ENCODE measurements at places on chromosomes 4 and X.

DNA sequence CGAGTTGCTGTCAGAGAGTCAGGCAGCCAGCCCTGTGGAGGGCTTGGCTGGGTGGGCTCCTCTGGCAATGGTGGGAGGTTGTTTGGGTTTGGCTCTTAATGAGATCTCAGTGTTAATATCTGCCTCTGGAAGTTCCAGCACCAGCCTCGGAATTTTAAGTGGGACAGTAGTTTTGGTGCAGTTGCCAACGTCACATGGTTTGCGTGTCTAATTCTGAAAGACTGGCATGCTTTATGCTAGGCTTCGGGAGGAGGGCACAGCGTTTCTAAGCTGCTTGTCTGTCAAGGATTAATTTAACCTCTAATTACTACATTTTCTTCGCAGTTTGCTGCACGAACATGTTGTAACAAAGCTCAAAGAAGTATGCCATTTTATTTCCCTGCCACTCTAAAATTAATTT, 9.2 kb downstream of the MAMLD1 start:
- DNase-seq = no peak

DNA sequence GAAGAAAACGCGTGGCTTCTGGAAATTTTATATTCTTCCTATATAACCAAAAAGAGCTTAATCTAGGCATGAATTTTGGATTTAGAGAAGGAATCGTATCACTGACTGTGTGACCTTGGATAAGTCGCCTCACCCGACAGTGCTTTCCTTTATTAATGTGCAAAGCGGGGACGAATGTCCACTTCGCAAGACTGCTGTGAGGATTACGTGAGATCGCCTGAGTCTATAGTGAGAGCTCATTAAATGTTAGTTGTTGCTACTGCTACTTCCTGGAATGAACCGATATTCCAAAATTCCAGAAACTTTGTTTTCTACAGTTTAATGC, 448 bp upstream of the TBC1D8B start:
- DNase-seq = no peak

- DNase-seq = no peak
Measured at GRCh38 chrX:40120838-40121580, 23.3 kb upstream of the BCOR start.

DNA sequence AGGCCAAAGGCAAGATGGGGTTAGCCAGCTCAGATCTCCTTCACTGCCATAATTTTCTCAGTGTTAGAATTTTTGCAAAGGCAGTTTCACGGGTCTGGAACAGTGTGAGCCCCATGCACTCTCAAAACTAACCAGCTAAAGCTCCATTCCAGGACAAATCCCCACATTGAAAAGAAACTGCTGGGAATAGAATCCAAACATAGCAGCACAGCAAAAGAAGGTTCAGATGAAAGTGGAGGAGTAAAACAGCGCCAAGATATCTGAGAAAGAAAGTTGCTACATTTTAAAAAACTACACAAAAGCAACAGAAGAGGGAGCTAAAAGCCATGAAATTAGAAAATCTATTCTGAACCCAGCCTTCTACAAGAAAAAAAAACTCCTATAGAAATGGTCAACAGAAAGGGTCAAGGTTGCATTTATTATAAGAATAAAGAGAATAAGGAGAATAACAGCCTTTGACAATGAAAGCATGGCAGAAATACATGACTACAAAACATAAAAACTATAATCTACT, 39.6 kb upstream of the SLC7A3 start:
- DNase-seq = no peak

GRCh38 chr4:102288497-102288896, 56.8 kb downstream of the SLC39A8 start:
- DNase-seq = no peak

DNA sequence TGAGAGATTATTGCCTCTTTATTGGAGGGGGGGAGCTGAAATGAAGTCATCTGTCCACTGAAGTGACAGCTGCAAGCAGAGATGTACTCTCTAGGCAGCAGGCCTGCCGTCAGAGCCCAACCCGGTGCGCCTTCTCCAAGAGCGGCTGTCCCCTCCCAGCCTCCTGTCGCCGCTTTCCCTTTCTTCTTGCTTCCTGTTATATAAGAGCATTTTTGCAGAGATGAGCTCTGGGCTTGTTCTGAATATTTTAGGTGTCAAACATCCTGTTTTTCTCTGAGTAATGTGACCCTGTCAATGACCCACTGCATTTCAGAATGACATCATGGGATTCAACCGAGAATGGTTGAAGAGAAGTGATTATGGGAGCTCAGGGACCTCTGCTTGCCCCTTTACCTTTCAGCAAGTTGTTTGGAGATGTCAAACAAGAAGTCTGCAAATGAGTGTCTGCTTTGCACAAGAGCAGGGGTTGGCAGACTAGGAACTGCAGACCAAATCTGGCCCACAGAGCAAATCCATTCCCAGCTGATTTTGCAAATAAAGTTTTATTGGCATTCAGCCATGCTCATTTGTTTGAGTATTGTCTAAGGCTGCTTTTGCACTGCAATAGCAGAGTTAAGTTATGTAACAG, 79.9 kb downstream of the SLC9A6 start:
- peak; percentile 82 for DNase-seq

- no peak for DNase-seq
Measured at GRCh38 chrX:44871931-44872820, 812 bp upstream of the KDM6A start.

DNA sequence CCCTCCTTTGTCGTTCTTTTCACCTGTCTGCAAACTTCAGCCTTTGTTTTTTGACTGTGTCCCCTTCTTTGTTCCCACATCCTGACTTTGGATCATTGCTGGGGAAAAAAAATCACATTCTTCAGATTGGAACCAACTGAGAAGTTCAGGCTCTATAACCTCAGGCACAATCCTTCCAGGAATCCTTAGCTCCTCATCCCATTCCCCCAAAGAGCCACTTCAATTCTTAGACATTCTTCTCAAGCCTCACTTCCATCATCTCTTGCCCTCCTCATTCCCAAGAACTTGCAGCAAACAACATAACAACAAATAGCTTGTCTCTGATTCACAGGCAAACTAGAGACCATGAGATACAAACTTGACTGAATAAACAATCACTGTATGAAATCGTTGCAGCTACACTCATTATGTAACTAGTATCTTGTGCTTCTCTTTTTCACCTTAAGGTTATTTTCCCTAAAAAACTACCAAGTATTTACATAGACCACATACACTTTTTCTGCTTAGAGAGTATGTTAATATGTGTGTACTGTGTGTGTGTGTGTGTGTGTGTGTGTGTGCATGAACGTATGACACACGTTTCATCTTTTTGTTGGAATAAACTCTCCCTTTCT, 26.4 kb upstream of the PGM2 start:
- no peak for DNase-seq

DNA sequence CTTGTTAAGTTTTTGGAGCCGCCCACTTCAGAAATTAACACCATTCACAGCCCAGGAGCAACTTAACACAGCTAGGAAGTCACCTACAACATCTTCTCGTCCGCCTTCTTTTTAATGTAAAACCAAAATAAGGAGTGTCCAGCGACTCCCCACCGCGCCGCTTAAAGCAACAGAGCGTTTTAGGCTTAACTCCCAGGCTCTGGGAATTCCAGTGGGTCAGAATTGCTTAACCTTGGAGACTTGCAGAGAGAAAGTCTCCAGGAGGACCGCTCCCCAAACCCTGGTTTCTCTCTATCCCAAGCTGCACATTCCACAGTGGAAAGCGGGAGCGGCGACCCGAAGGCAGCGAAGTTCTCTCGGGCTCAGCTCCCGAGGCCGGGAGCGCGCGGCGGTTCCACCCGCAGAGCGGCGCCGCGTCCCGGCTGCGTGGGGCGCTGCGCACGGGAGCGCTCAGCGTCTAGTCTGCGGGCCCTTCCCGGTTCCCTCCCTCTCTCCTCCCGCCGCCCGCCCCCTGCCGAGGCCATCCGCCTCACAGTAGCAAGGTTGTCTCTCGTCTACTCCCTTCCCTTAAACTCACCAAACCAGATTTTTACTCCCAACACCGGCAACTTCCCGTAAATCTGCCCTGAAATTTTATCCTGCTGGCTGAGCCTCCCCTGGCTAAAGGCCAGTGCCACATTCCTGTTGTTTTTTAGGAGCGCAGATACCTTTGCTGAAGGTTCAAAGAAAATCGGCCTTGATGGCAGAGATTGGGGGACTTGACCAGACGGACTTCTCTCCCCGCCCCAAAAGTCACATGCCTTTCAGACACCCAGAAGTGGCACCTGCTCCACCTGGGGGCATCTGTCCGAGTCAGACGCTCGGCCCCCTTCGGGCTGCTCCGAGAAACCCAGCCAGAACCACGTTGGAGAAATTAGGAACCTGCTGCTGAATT, at the start of gene RBM47:
TSS of gene RBM47 (minus strand) at position 464 of the 934 bp plus-strand sequence. CDS start 190,971 bp downstream, outside the sequence.
- peak; percentile 62 for DNase-seq

DNA sequence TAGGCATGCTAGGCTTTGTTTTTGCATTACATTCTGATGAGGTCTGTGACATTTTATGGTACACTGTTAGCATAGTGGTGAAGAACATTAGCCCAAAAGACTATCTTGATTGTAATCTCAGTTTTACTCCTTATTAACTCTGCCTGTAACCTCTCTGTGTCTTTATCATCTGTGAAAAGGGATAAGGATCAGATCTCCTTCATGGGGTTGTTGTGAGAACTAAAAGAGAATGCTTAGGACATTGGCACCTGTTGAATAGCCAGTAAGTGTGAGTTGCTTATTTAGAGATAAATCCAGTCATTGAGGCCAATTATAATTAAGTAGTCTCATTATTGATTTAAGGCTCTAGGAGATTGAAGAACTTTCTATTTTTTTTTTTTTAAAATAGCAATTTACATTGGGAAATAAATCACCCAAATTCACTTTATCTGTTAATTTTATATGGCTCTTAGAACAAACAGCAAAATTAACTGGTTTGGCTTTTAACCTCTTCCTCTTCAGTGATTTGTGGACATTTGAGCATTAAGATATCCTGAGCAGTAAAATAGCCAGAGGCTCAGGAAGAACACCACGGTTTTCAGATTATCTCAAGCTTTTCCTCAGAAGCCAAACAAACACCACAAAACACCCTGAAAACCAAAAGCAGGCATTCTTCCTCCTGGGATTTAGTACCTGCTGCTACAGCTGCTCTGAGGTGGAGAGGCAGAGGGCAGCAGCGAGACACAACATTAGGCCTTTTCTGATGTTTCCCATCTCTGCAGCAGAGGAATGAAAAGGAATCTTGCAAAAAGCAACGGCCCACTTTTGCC, 192.9 kb downstream of the ARHGAP10 start:
- peak; percentile 31 for DNase-seq

GRCh38 chrX:9535101-9535500, 70.2 kb downstream of the TBL1X start:
- no peak for DNase-seq

- no peak for DNase-seq
Measured at GRCh38 chrX:47221756-47222155, 3.3 kb downstream of the CDK16 start.

GRCh38 chr4:11487139-11487538, 58.4 kb upstream of the HS3ST1 start:
- no peak for DNase-seq

Measured in right hindlimb (tissue), 1 donor.